CD8-positive, alpha-beta memory T cell (primary cell): ENCODE measurements at places on chromosomes 6 and 20.

GRCh38 chr20:4384961-4385360 lies 336.7 kb upstream of the PRND start:
- DNase-seq = no peak

GRCh38 chr6:74182992-74183391 lies 487.0 kb downstream of the CD109 start:
- DNase-seq = no peak

DNA sequence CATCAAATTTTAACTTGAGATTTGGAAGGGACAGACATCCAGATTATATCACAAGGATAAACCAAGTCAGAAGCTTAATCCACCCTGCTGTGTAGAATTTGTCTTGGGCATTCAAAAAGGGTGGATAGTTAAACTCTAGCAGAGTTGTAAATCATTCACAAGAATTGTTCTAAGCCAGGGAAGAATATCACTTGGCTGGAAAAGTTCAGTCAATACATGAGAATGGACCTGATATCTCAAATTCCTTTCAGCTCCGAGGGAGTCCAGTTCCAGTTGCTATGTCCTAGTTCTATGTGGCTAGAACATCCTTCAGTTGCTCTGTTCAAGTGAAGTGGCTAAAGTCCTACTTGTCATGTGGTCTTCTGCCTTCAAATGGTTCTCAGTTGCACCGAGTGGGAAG lies 351.8 kb upstream of the JARID2 start:
- no peak for DNase-seq

- no peak for DNase-seq
Measured at GRCh38 chr20:45426320-45427016, 10.5 kb downstream of the PIGT start.

- no peak for DNase-seq
Measured at GRCh38 chr20:18004384-18005031, 35.7 kb downstream of the MGME1 start.

- DNase-seq = no peak
Measured at GRCh38 chr20:2420510-2420909, 39.8 kb downstream of the TGM6 start.

GRCh38 chr6:118746825-118747174 lies 95.4 kb upstream of the CEP85L start:
- no peak for DNase-seq

- no peak for DNase-seq
Measured at GRCh38 chr20:7333841-7334240, 566.4 kb downstream of the BMP2 start.
